ENCODE measurements at places on chromosomes 5 and 9.

DNA sequence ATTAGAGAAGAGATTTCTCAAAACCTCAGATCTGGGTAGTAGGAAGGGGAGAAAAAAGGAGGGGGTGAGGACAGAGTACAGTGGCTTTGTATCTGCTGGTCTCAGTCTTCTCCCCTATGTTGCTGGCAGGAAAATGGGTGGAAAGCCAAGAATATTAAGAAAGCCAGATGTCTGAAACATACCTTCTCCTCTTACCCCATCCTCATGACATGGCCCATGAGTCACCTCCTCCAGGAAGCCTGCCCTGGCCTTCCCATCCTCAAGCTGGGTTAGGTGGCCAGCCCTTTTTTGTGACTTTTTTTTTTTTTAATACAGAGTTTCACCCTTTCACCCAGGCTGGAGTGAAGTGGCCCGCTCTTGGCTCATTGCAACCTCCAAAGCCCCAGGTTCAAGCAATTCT lies 61.8 kb downstream of the ABCA1 start:
- no peaks in the 10 kb centered on the region for H3K27me3 ChIP-seq
- H3K4me3 ChIP-seq = no peak overlapping the region
- H3K27ac ChIP-seq = no peak overlapping the region
- peaks cover 44% of the 10 kb centered on the region for H3K4me1 ChIP-seq
- DNase-seq = no peak

DNA sequence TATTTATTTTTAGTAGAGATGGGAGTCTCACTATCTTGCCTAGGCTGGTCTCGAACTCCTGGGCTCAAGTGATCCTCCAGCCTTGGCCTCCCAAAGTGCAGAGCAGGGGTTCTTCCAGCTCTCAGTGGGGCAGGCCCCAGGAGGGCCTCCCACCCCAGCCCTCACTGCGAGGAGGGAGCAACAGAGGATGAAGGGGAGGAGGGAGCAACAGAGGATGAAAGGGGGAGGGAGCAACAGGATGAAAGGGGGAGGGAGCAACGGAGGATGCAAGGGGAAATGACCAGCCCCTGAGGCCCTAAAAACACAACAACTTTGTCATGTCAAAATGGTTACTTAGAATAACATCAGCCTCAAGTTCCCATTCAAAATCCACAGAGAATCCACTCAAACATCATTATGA lies 10.0 kb downstream of the TRIM14 start:
- DNase-seq = no peak
- H3K27ac ChIP-seq = peak overlapping the region; percentile 95
- H3K4me1 ChIP-seq = peaks cover 66% of the 10 kb centered on the region
- no peaks in the 10 kb centered on the region for H3K27me3 ChIP-seq
- H3K4me3 ChIP-seq = no peak overlapping the region

GRCh38 chr9:36900136-36900855 lies 133.8 kb downstream of the PAX5 start:
- H3K36me3 ChIP-seq = peaks cover 82% of the 10 kb centered on the region
- H3K27ac ChIP-seq = peak overlapping the region; percentile 93
- H3K4me1 ChIP-seq = peaks cover 66% of the 10 kb centered on the region
- DNase-seq = no peak

GRCh38 chr9:5958273-5958672 lies 57.2 kb downstream of the RANBP6 start:
- no peaks in the 10 kb centered on the region for H3K36me3 ChIP-seq
- no peak for DNase-seq
- H3K4me3 ChIP-seq = no peak overlapping the region
- H3K27me3 ChIP-seq = no peaks in the 10 kb centered on the region

GRCh38 chr5:23289162-23289561 lies 218.2 kb upstream of the PRDM9 start:
- H3K27ac ChIP-seq = no peak overlapping the region
- no peak overlapping the region for H3K4me3 ChIP-seq
- no peaks in the 10 kb centered on the region for H3K4me1 ChIP-seq
- no peaks in the 10 kb centered on the region for H3K27me3 ChIP-seq
- no peak for DNase-seq
- no peaks in the 10 kb centered on the region for H3K36me3 ChIP-seq

- no peak for DNase-seq
- peak overlapping the region; percentile 60 for H3K4me3 ChIP-seq
- peaks cover 19% of the 10 kb centered on the region for H3K4me1 ChIP-seq
- no peak overlapping the region for H3K27ac ChIP-seq
- H3K36me3 ChIP-seq = peaks cover 3% of the 10 kb centered on the region
Observed at GRCh38 chr5:175658299-175659145, 651 bp downstream of the HRH2 start.

- peaks cover 5% of the 10 kb centered on the region for H3K4me1 ChIP-seq
- no peaks in the 10 kb centered on the region for H3K36me3 ChIP-seq
- peaks cover 6% of the 10 kb centered on the region for H3K27me3 ChIP-seq
Observed at GRCh38 chr5:108634617-108635288, 112.9 kb upstream of the FER start.

DNA sequence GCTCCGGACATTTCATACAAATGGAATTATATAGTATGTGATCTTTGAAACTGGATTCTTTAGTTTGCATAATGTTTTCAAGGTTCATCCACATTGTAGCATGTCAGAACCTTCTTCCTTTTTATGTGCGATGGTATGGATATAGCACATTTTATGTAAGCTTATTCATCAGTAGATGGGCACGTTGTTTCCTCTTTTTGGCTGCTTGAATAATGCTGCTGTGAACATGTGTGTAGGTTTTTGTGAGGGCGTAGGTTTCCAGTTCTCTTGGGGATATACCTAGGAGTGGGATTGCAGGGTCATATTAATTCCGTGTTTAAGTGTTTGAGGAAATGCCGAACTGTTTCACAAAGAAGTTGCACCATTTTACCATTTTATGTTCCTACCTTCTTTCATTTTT lies 187.8 kb downstream of the NR3C1 start:
- H3K4me1 ChIP-seq = peaks cover 26% of the 10 kb centered on the region
- H3K36me3 ChIP-seq = peaks cover 2% of the 10 kb centered on the region
- H3K27me3 ChIP-seq = no peaks in the 10 kb centered on the region
- DNase-seq = no peak
- no peak overlapping the region for H3K27ac ChIP-seq

All from stimulated activated naive B cell treated with anti-CD40 and anti-IgM and Interleukin-4, amounts not matched to agents 10 μg/mL and 1 μg/mL and 100 μg/mL, for 72 hours (primary cell).